ENCODE measurements at places on chromosomes 4 and X.

DNA sequence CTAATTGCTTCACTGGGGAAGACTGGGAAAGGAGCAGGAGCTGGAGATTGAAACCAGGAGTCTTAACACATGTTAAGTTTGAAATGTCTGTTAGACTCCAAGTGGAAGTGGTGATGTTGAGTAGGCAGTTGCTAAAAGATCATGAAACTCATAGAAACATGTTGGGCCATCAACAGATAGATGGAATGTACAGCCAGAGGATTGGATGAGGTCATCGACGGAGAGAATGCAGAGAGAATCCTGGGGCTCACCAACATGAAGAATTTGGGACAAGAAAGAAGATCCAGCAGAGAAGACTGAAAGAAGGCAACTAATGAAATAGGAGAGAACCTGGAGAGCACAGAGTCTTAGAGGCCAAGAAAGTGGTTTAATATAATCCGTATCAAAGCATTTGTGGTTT lies 19.4 kb upstream of the TSPAN5 start:
- no peak for DNase-seq

- no peak for DNase-seq
These were observed 27.2 kb upstream of the FMR1NB start for GRCh38 chrX:147953976-147954375.

- no peak for DNase-seq
These were observed 3.4 kb upstream of the NKX6-1 start for GRCh38 chr4:84502333-84502954.

- no peak for DNase-seq
These were observed 70.1 kb downstream of the TMEM47 start for GRCh38 chrX:34586936-34587335.

DNA sequence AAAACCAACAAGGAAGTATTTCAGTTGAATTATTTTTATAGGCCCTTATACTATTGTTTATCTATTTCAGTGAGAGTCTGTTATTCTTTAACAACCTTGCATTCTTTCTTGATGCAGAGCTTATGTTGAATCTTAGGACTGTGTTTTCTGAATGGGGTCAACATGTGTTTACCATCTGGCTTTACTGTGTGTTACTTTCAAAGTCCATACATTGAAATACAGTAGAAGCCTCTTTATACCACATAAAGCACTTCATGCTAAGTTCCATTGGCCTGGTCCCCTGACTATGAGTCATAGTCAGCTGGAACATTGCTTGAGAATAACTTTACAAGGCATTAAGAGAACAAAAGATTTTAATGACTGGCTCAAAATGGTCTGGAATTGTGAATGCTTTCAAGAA lies 152.6 kb downstream of the GASK1B start:
- DNase-seq = no peak

DNA sequence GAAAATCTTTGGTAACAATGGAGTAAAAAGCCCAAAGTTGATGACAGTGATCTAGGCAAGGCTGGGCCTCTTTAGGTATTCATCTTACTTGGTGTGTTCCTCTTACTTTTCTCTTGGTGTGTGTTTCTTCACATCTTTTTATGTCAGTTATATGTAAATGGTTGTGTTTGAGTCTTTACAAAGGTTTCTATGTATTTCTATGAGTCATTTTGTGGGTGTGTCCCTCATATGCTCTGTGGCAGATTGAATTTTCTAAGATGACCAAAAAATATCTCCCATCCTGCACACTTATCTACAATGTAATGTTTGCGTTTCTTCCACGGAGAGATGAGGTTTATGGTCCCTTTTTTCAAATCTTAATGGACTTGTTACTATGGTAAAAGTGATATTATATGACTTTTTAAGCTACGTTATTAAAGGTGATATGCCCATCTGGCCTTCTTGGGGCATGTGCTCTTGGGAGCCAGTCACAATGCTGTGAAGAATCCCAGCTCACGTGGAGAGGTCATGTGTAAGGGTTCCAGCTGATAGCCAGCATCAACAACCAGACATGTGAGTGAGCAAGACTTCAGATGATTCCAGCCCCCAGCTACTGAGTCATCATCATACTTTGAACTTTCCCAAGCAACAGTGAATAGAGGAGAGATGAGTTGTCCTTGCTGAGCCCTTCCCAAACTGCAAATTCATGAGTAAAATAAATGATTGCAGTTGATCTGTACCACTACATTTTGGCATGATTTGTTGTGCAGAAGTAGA lies 126.9 kb downstream of the CBLL2 start:
- no peak for DNase-seq

DNA sequence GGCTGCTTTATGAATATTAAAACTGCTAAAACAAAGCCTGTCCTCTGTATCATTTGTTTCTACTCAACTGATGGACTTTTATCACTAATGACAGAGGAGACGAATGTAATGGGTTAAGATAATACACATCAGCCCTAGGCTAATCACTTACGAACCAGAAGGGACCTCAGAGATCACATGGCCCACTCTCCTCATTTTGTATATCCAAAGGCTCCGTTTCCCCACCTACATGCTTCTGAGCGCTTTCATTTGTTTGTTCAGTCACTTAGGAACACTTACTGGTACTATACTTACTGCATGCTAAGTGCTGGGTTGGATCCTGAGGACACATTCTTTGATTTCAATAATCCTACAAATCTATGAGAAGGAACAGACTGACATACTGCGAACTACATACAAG lies 169.3 kb downstream of the CEP135 start:
- peak; percentile 39 for DNase-seq

DNA sequence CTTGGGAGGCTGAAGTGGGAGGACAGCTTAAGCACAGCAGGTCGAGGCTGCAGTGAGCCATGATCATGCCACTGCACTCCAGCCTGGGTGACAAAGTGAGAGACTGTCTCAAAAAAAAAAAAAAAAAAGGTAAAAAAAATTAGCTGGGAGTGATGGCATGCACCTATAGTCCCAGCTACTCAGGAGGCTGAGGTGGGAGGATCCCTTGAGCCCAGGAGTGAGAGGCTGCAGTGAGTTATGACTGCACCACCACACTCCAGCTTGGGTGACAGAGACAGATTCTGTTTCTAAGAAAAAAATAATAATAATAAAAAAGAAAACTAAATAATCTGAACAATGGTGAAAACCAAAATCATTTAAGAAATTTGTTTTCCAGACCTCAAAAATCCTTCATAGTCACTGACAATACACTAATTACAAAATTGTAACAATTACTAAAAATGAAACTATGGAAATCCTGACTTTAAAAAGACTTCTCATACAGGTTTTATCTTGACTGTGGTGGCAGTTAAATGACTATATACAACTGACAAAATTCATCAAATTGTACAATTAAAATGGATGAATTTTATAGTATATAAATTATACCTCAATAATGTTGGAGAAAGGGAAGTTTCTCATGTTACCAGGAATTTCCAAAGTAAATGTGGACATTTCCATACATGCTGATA lies 31.3 kb downstream of the PHF8 start:
- no peak for DNase-seq

DNA sequence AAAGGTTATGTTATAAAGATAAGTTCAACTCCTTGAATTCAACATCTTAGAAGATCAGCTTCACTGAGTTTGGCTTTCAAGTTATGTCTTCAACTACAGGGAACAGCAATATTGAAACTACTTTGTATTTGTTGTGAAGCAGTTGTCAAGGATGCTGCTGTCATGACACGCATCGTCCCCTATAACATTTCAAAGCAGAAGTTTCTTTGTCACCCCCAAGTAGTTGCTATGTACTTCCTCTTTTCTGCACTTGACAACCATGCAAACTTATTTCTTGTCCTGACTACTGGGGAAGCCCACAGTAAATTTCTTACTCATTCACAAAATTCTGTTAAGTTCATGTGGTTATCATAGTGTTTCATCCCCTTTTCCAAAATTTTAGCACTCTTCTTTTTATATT lies 14.3 kb downstream of the ANTXR2 start:
- no peak for DNase-seq

- no peak for DNase-seq
These were observed 1.2 kb downstream of the TADA2B start for GRCh38 chr4:7044137-7044930.

GRCh38 chr4:116664198-116664597 lies 421.2 kb downstream of the TRAM1L1 start:
- DNase-seq = peak; percentile 10

GRCh38 chr4:187006189-187006618 lies 282.5 kb upstream of the FAT1 start:
- DNase-seq = no peak

- DNase-seq = no peak
These were observed 57.6 kb downstream of the PRDM5 start for GRCh38 chr4:120864969-120865368.

Measured in BE2C (cell line).